ENCODE measurements at places on chromosomes 5 and 9. TPM values are rescaled to one million over a fixed set of nuclear protein-coding genes. Genes with fewer than 3 reads are reported as not detected.

BHMT gene
- not detected for total RNA-seq

TMEM174 gene
- not detected for total RNA-seq

MYMK gene
- total RNA-seq, result not detected

PCAT7 gene
- total RNA-seq, result not detected

PCDHA11 gene
- total RNA-seq, result not detected

IL31RA gene
- total RNA-seq, result 2.9 TPM

IFNA6 gene
- total RNA-seq, result not detected

ZNG1F gene
- 7.6 TPM for total RNA-seq

ANKRD20A1 gene
- 1.1 TPM for total RNA-seq

SLC23A1 gene
- total RNA-seq, result 4.0 TPM

PCDHB9 gene
- not detected for total RNA-seq

COL27A1 gene
- total RNA-seq, result 1.2 TPM

PCA3 gene
- not detected for total RNA-seq

CRB2 gene
- not detected for total RNA-seq

CDH10 gene
- total RNA-seq, result not detected

MCC gene
- 3.5 TPM for total RNA-seq

COL23A1 gene
- not detected for total RNA-seq

TSTD2 gene
- total RNA-seq, result 14.4 TPM

CNTFR gene
- not detected for total RNA-seq

TMOD1 gene
- 1.6 TPM for total RNA-seq

GPR150 gene
- 0.54 TPM for total RNA-seq

C8G gene
- 4.2 TPM for total RNA-seq

PPP3R2 gene
- not detected for total RNA-seq

CDK5RAP2 gene
- total RNA-seq, result 77.9 TPM

PCDHGA6 gene
- total RNA-seq, result 0.80 TPM

AMACR gene
- total RNA-seq, result 6.8 TPM

NEUROG1 gene
- not detected for total RNA-seq

CCDC180 gene
- 2.9 TPM for total RNA-seq

DOCK2 gene
- total RNA-seq, result 333 TPM

FKBP15 gene
- 43.7 TPM for total RNA-seq

AGGF1 gene
- 25.4 TPM for total RNA-seq

DND1 gene
- total RNA-seq, result 3.9 TPM

TSSK1B gene
- not detected for total RNA-seq

ACTBL2 gene
- not detected for total RNA-seq

RFESD gene
- total RNA-seq, result 2.6 TPM

PTGES gene
- not detected for total RNA-seq

DMRT3 gene
- total RNA-seq, result not detected

PRDM9 gene
- total RNA-seq, result not detected

KLHL3 gene
- total RNA-seq, result 3.8 TPM

Measured in T-helper 1 cell treated with Interleukin-12 subunit alpha and Interleukin-12 subunit beta and Interleukin-4 antibody, amounts not matched to agents 30 ng/mL and 1 ng/mL, for 36 hours (primary cell).